ENCODE measurements at places on chromosomes 2 and 18.
A peak's percentile ranks its signal among the peaks of the same experiment; 100 is the strongest.

DNA sequence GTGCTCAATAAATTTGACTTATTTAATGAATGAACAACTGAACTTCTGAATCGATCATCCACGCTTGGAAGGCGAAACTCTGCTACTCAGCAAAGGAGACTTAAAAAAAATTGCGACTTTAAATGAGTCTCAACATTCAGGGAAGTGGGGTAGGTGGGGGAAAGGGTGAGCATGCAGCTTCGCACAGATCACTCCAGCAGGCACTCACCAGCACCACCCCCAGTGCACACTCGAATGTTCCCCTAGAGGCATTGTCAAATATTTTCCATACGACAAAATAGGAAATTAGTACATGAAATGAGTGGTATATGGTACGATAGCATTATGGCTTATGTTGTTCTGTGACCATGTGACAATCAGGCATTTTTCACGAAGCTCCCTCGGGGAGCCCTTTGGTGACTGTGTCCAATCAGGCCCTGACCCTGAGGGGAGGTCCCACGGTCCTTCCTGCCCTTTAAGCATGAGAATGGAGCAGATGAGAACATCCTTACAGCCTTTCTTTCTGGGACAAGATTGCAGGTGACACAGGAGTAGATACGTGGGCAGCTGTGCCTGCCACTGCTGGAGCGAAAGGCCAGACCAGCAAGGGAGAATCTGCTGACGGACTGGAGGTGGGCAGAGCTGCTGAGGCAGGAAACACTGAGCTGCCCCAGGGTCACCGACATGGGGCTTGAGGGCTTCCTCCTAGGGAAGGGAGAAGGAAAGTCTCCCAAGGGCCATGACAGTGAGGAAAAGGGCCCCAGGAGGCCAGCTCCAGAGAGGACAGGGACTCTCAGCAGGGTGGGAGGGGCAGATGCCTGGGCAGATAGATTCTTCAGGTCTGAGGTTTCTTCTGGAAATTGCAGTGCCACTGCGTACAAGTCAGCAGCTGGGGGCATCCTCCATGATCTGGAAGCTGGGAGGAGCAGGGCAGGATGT, 101.3 kb upstream of the ID2 start:
- no peak for DNase-seq

DNA sequence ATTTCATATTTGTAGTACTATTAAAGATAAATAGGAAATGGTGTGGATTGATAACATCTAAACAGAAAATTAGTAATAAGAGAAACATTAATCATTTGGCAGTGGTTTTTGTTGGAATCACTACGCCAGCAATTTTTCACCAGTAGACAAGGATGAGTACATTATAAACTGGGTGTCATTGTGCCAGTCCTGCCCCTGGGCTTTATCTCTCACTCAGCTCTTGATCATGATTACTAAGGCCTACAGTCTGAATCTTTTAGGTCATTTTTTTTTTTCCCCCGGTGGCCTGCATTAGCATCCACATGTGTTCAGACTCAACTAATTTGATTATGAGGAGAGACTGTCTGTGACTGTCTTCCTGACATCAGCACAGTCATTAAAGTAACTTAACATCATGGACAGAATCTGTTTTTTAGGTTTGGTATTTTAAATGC, 16.2 kb downstream of the GULP1 start:
- DNase-seq, result no peak

DNA sequence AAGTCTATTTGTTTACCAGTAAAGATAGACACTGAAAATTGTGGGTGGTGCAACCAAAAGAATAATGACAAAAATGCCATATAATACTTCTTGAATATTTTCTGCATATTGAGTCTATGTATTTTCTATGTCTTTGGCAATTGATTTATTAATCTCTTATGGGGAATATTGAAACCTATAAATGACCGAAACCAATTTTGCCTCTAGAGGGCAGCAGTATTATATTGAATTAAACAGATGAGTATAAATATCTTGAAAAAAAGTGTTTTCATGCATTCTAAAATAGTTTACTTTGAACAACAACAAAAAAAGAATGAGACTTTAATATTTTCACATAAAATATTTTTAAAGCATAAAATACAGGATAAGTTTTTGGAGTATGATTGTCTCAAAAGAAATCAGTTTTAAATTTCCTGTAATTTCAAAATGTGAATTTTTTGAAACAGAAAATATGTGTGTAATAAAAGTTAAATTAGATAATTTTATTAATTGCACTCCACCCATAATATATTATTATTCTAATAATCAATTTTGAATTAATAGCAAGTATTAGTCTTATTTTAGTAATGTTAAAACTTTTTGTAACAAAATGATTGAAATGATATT, 49.9 kb upstream of the CALCRL start:
- DNase-seq, result no peak

DNA sequence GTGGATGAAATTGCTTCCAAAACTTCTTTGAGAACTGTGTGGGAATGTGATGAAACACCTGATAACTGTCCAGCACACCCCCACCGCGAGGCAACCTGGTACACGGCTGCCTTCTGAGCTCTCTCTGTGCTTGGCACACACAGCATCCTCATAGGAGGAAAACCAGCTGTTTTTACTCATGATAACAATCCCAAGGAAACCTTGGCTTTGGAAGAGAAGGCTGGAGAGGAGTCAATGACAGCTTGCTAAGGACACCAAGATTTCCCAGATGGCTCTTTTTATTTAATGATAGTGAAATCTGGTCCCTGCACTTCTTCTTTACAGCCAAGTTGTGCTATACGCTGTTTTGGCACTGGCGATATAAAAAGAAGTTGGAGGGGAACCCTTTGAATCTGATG, 232.5 kb upstream of the FN1 start:
- no peak for DNase-seq

- no peak for DNase-seq
These were observed 455 bp upstream of the AGAP1 start for GRCh38 chr2:235493402-235493774.

GRCh38 chr18:59633961-59634485, 63.2 kb downstream of the CCBE1 start:
- DNase-seq, result no peak

- no peak for DNase-seq
These were observed 13.5 kb downstream of the MALL start for GRCh38 chr2:110101901-110102803.

- DNase-seq, result peak; percentile 39
These were observed 39.5 kb upstream of the CYP1B1 start for GRCh38 chr2:38115216-38116032.

DNA sequence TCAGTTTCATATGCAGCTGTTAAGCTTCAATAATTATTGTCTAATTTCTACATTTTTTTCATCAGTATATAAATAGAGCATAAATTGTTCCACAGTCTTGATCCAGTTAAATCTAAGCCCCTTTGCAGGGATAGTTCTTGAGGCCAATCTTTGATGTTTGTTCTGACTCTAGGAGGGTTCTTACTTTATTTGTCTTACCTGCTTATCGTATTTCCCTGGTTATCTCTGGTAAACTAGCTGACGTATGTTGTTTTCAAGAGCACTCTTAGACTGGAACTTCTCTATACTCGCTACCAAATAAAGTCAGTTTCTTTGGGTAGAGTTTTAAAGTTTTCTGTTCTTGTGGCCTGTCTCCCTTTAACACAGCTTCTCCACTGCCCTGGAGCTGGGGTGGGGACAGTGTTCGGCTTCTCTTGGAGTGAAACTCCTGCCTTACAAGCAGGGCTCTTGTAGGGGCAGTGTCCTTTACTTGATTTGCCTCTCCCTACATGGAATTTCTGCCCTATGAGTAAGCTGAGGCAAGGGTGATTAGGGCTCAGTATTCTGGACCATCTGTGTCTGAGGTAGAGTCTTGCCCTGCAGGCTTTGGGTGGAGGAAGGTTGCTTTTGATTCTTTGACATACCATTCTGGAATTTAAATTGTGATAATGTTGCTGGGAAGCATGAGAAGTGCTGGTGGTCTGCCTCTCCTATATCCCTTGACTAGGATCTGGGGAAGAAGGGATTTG, 90.3 kb downstream of the PTPN4 start:
- no peak for DNase-seq

GRCh38 chr2:171587567-171587966, 65.3 kb downstream of the CYBRD1 start:
- DNase-seq, result no peak

- no peak for DNase-seq
These were observed 22.9 kb downstream of the SOCS6 start for GRCh38 chr18:70311726-70312125.

DNA sequence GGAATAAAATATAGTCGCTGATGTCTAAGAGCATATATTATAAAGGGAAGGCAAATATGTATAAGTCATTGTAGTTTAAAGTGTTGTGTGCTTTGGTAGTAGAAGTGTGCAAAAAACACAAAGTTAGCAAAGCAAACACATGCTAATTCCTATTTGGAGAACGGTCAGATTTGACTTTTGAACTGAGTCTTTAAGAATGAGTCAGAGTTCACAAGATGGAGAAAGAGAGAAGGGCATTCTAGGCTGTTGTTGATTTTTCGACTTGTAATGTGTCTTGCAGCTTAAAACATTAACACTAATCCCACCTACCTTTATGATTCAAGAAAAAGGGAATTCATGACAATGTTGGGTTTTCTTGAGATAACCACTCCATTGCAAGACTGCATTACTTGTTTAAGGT, 98.1 kb downstream of the CRIM1 start:
- DNase-seq, result no peak

DNA sequence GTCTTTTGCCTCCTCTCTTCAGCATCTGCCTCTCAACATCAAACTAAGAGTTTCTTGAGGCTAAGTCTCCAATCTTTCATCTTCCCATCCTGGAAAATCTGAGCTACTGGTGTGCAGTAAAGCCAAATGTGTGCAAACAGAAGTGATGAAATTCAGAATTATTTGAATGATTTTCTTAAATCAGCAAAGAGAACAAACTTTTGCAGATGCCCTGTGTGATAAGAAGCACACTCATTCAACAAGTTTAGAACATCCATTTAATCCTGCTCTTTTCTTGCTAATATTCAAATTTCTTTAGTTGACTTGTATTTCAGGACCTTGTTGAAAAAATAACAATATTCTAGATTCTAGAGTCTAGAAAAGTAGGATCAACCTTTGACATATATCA, 1374.9 kb upstream of the CELF4 start:
- DNase-seq, result no peak

GRCh38 chr2:162058973-162059668, 14.9 kb downstream of the DPP4 start:
- DNase-seq, result peak; percentile 4

GRCh38 chr18:10927286-10927992, 221.9 kb downstream of the PIEZO2 start:
- no peak for DNase-seq

DNA sequence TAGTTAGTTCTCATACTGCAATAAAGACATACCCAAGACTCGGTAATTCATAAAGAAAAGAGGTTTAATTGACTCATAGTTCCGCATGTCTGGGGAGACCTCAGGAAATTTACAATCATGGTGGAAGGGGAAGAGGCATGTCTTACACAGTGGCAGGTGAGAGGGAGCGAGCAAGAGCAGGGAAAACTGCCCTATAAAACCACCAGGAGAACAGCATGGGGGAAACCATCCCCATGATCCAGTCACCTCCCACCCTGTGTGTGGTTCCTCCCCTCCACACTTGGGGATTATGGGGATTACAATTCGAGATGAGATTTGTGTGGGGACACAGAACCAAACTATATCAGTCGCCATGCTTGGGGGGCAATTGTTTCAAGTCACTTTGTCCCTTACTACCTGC, 1.1 kb upstream of the SSB start:
- DNase-seq, result no peak

- no peak for DNase-seq
These were observed 10.6 kb downstream of the IRS1 start for GRCh38 chr2:226788881-226789490.

- DNase-seq, result no peak
These were observed 11.2 kb downstream of the ETAA1 start for GRCh38 chr2:67408346-67408745.

GRCh38 chr2:222380456-222380855, 43.9 kb upstream of the SGPP2 start:
- DNase-seq, result no peak

GRCh38 chr2:230160112-230160660, 59.6 kb downstream of the SP110 start:
- DNase-seq, result peak; percentile 16

DNA sequence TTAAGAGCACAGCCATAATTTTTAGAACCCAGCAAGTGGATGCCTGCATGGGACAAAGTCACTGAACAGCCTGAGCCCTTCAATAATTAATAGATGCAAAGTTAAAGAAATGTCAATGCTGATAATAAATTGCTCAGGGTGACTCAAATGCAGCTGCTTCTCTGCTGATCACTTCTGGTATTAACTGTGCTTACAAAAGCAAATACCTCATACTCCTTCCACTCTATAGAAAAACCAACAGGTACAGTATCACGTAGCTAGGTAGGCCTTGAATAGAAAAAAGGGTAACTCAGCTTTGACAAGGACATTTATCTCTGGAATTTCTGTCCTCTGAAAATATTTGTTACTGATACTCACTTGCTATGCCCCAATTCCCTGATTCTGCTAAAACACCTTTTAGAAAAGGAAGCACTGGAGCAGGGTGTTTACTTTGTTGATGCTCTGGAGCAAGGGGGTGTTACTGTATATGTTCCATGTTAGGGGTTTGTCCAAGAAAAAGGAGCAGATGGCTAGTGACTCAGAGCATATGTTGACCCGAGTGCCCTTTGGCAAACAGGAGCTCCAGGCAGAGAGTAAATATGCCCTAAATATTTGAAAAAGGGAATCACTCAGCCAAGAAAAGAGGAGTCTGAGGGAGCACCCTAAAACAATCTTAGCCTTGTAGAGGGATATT, 59.1 kb upstream of the RTN4 start:
- no peak for DNase-seq

GRCh38 chr18:45252474-45252873, 362.8 kb upstream of the SLC14A2 start:
- DNase-seq, result no peak

DNA sequence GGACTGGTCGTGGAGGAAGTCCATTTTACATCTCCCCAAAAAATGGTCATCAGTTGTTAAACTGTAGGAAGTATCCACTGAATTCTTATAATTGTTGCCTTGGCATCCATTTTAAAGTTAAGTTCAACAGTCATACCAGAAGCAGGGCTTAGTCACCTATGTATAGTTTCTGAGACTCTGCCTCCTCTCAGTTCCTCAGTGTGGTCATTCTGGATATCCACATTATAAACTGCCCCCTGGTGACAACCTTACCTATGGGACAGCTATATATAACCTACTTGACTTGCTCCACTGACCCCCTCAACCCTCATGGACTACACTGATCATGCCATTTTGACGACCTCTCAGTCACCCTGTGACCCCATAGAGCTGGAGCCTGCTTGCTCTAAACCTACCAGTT, 617.0 kb downstream of the LRP1B start:
- DNase-seq, result no peak

GRCh38 chr18:22609642-22610041, 191.9 kb upstream of the CTAGE1 start:
- DNase-seq, result no peak

Data from activated T-helper 1 cell treated with anti-CD3 and anti-CD28 coated beads, Interleukin-2, amount 50 U/mL, for 16 hours (primary cell).